ENCODE measurements at places on chromosomes 11 and 22. TPM values are rescaled to one million over a fixed set of nuclear protein-coding genes. Genes with fewer than 3 reads are reported as not detected.

Gene EMID1
- total RNA-seq, result 0.15 TPM

Gene FAM118A
- 82.9 TPM for total RNA-seq

Gene POTEH
- not detected for total RNA-seq

Gene SLC25A18
- 1.6 TPM for total RNA-seq

Gene KCNJ5
- total RNA-seq, result 3.2 TPM

Gene SERPINH1
- 284 TPM for total RNA-seq

All from gastroesophageal sphincter (tissue), 4 donors.